ENCODE measurements at places on chromosomes 13 and 19.

GRCh38 chr13:107721125-107721869, 494.0 kb downstream of the LIG4 start:
- no peak for DNase-seq

- DNase-seq = no peak
These were observed 16.2 kb upstream of the PRODH2 start for GRCh38 chr19:35828692-35829301.

DNA sequence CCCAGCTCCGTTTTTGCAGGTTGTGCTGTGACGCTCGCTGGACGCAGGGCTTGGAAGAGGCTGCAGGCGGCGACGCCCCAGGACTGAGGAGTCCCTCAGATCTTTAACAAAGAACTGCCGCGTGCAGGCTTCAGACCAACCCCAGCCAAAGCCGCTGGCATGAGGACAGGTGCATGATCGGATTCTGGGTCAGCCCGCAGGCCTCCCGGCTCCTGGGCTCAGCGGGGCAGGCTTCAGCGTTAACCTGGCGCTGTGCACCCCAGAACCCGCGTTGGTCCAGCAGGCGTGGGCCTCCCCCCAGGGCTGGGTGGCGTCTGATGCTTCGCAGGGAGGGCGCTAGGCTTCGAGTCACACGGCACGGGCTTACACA, 920 bp upstream of the TIMM13 start:
- no peak for DNase-seq

DNA sequence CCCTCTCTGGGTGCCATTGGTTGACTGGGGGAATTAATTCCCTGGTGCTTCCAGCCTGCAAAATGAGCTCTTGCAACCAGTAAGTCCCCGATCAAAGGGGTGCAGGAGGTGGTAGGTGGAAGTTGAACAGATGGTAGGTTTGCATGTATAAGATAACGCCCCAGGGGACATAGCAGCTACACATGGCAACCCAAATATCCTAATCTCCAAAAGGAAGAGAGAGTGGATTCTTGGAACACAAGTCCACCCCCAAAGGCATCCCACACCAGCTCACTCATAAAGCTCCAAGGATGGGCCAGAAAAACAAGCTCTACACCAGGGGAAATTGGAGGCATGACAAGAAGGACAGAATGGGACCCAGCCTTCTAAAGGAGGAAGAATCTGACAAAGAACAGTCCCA, 4.8 kb downstream of the CD209 start:
- DNase-seq = no peak

DNA sequence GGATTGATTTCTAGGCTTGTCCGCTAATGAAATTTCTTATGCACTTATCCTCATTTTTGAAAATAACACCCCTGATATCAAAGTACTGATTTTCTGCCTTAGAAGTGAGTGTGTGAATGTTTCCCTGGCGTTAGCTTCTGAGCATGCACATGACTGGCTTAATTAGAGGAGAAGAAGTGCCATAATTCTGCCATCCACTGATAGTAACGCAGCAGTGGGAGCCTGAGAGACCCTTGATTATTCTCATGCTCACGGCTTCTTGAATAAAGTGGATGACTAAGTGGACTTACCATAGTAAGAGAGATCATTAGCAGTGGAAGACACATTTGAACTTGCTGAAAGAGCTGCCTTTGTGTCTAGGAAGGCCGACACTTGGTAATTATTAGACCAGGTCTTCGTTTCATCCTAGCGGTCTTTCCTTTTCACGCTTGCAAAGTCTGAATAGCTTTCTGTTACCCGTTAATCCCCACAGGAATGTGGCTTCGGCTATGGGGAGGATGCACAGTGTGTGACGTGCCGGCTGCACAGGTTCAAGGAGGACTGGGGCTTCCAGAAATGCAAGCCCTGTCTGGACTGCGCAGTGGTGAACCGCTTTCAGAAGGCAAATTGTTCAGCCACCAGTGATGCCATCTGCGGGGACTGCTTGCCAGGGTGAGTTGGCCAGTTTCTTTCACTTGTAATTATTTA, 45.3 kb downstream of the TNFRSF19 start:
- no peak for DNase-seq

GRCh38 chr19:55419624-55420236, 12.1 kb upstream of the UBE2S start:
- DNase-seq = no peak

- DNase-seq = no peak
These were observed 139.8 kb upstream of the SOX1 start for GRCh38 chr13:111927181-111927540.

DNA sequence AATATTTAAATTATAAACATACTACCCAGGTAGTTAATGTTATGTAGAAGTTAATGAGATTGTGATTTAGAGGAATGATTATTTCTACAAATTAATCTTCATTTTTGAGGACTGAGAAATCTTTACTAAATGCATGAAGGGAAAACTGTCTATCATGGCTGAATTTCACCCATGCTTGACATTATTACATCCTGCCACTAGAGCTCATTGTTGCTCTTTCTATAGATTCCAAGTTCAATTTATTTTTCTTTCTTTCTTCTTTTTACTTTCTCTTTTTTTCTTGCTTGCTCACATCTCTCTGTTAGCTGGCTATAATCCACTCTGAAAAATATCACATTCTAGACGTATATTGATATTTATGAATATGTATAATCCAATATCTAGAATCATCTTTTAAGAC, 505.0 kb upstream of the KLHL1 start:
- DNase-seq = no peak

GRCh38 chr19:31772915-31773314, 423.7 kb upstream of the TSHZ3 start:
- no peak for DNase-seq

GRCh38 chr13:113650275-113650674, 7.7 kb downstream of the ATP4B start:
- DNase-seq = no peak

- no peak for DNase-seq
These were observed 12.4 kb downstream of the ERFL start for GRCh38 chr19:41915776-41916414.

DNA sequence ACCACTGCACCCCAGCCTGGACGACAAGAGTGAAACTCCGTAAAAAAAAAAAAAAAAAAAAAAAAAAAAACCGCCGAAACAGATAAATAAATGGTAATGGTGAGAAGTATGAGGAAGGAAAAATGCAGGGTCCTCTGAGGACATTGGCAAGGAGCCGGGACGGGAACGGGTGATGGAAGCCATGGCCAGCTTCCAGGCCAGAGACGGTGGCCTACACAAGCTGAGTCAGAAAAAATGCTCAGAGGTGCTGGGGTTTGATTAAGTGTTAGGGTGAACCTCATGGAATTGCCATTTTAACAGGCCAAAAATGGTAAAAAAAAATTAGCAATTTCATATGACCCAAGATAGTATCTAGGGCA, 866 bp upstream of the ZSWIM4 start:
- DNase-seq = no peak

DNA sequence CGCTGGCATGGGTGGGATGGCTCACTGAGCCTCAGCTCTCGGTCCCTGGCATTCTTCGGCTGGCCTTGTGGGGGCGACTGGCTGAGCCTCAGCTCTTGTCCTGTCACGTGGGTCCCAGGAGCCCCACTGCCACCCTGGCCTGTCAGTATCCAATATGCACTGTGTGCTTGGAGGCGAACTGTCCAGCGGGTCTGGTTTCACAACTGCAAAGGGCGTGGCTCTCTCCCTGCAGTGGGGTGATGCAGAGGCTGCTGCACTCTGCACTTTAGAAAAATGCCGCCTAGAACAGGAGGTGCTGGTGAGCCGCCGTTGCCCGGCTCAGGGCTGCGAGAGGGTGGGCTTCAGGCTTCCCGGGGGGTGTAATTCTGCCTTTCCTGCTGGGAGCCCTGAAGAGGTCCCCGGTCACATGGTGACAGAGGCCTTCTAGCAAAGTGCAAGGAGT, 17.0 kb upstream of the TMEM255B start:
- no peak for DNase-seq

- no peak for DNase-seq
These were observed 1.1 kb upstream of the PTGER1 start for GRCh38 chr19:14476327-14476672.

DNA sequence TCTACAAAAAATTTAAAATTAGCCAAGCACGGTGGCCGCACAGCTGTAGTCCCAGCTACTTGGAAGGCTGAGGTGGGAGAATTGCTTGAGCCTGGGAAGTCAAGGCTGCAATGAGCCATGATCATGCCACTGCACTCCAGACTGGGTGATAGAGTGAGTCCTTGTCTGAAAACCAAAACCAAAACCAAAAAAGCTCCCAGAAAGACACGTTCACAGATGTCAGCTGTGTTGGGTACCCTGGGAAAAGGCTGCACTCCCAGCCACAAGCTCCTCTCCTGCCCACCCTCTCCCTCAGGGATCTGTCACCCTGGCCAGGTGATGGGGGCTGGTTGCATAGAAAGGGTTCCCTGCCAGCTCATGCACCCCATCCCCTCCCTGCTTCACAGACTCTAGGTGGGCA, 53.3 kb downstream of the RNF6 start:
- no peak for DNase-seq

- no peak for DNase-seq
These were observed 668.7 kb downstream of the PCDH17 start for GRCh38 chr13:58300224-58300623.

GRCh38 chr13:40341096-40341471, 325.4 kb downstream of the FOXO1 start:
- no peak for DNase-seq

DNA sequence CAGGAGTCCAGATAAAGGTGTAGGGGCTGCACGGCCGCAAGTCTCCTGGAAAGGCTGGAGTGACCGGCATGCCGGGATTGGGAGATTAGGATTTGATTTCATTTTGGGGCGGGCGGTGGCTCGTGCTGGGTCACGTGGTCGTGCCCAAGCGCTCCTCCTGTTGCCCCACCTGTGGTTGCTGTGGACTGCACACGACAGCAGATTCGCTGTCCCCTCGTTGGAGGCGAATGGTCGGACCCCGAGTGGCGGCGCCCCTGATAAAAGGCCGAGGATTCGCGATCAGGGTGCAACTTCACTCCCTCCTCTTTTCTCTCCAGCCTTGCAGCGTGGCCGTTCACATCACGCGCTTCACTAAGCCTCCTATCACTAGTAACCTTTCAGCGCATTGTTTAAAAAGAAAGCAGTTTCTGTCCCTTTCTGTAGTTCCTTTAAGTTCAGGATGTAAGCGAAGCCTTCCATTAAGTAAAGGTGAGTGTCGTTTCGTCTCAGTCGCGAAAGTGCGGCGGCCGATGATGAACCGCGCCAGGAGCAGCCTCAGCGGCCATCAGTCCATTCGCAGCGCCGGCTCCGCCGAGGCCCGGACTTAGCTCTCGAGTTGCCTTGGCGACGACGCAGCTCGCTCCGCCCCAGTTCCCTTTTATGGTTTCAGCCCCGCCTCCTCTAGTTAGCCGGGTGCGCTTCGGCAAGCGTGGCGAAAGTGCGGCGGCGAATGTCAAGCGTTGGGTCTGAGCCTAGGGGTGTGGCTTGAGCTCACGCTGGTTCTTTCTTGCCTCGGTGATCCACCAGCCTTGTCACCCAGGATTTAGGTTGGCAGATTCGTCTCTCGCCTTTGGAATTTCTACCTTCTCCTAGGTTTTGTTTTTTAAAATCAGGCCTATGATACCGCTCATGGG, 1.7 kb upstream of the PPP1R37 start:
- peak; percentile 93 for DNase-seq

GRCh38 chr19:43430976-43431375, 16.3 kb downstream of the TEX101 start:
- DNase-seq = no peak

DNA sequence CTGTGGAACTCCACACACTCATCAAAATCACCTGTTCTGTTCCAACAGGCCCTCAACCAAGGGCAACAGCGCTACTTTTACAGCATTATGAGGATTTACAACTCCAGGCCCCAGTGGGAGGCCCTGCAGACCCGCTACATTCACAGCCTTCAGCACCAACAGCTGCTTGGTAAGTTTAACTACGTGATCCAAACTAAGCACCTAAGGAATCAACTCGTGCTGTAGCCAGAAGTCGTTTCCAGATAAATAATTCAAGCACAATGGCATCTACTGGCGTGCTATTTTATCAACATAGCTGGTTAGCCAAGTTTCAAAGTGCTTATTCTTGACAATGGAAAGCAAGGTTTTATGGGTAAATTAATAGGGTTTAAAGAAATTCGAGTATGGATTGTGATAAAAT, 5.3 kb downstream of the FAM216B start:
- no peak for DNase-seq

DNA sequence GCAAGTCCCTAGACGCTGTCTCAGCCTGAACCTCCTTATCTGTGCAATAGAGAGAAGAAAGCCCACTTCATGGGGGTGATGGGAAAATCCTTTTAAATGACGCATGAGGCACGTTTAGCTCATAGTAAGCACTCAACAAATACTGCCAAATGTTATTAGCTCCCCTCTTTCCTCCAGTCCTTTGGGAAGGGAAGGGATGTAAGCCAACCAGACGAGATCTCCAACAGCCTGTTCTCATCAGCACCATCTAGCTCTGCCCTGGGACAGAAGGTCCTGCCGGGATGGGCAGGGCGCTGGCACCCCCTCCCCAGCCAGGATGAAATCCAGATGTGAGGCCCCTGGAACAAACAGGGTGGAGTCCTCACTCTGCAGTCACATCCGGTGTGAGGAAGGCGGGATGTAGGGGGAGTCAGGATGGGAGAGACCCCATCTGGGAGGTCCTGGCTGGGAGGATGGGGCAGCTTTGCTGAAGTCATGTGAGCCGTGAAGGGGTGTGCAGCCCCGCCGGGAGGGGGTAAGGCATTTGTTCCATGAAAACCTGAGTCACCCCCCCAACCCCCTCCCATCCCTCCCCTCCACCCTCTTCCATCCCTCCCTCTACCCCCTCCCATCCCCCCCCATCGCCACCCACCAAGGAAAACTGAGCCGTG, 4.6 kb downstream of the S1PR2 start:
- DNase-seq = no peak

GRCh38 chr19:13899912-13900584, 5.9 kb downstream of the BRME1 start:
- DNase-seq = no peak

DNA sequence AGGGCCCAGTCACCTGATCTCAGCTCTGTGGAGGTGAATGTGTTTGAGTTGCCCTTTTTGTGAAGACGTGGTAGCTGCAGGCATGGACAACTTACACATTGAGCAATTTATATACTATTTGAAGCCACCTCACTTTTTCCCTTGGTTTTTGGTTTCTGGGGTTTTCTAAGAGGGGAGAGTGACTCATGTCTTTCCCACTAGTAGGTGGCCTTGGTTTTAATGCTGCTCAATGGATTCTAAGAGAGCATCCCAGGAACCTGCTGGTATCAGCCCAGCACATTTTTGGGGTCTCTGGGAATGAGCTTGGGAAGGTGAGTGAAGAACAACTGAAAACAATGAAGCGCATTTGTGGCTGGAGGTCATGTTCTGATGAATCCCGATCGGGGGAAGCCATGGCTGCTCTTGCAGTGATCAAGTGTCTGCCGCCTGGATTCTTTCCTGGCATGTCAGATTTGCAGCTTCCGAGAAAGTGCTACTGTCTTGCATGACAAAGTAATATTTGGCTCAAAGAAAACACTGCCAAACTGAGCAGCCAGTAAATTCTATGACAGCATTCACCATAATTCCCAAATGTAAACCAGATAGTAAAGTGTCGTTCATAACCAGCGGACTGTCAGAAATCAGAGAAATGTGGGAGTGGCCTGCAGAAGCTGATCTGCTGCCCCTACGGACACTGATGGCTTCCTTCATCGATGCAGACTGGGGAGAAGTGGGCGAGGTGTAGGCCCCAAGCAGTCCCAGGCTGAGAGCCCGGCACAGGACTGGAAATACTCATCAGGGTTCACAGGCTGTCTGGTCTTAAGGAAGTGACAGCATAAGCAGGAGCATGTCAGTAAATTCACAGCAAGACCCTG, 98.7 kb downstream of the COL4A2 start:
- DNase-seq = no peak

Data from stimulated activated CD8-positive, alpha-beta memory T cell treated with anti-CD3 and anti-CD28 coated beads, Interleukin-15, amount 100 ng/mL, for 48 hours (primary cell).